Stimulated activated CD8-positive, alpha-beta memory T cell treated with anti-CD3 and anti-CD28 coated beads, Interleukin-15, amount 100 ng/mL, for 24 hours (primary cell): ENCODE measurements at places on chromosomes 16 and 17.

- no peak for DNase-seq
These were observed 253.9 kb downstream of the SEC14L1 start for GRCh38 chr17:77394540-77395295.

GRCh38 chr17:31877911-31878702 is 19.1 kb upstream of the COPRS start:
- no peak for DNase-seq

GRCh38 chr17:18997650-18998196 is 6.8 kb downstream of the FAM83G start:
- no peak for DNase-seq

GRCh38 chr16:80954985-80955384 is 51.7 kb downstream of the CMC2 start:
- DNase-seq, result no peak

- no peak for DNase-seq
These were observed 46.0 kb upstream of the ADAMTS18 start for GRCh38 chr16:77480681-77481315.

GRCh38 chr17:32852811-32853210 is 24.1 kb downstream of the MYO1D start:
- no peak for DNase-seq

DNA sequence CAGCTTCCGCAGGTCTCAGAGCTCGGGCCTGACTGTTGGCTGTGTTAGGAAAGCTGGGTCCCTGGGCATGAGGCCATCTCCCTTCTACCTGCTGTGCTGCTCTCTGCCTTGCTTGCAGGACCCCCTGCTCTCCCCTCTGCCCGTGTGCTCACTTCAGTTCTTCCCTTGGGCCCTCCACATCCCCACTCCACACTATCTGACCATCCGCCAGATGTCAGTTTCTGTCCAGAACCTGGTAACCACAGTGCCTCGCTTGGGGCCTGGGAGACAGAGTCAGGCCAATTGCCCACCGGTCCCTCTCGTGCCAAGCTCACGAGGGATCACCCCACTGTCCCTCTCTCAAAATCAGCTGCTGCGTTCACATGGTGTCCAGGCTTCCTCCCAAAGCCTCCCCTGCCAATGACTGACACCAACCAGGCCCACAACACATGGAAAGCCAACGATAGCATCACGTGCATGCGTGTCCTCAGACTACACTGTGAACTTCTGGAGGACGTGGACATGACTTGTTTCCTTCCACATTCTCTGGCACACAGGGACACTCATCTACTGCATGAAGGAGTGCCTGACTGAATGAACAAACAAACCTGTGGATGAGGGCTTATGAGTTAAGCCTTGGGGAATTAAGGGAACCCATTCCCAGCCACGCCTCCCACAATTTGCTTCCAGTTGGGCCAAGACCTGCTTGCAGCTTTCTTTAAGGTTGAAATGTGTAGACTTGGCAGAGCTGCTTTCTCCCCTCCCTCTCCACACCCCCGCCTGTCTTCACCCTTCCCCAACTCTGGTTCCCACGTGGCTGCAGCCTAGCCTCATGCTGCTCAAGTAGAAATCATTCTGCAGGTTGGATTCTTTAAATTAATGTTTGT is 72.5 kb upstream of the ZNF423 start:
- no peak for DNase-seq

DNA sequence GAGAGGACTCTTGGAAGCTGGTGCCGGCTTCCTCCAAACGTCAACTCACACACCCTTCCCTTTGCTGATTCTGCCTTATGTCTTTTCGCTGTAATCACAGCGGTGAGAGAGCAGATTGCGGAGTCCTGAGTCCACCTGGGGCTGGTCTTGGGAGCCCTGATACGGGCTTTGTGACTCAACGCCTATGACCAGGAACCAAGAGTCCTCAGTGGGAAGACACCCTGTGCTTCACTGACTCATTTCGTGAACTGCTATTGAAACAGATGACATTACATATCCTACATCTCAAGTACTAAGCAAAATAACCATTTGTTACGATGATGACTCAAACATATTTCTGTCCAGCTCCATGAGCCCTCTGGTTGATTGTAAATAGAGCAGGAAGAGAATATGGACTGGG is 90.7 kb upstream of the CREBBP start:
- DNase-seq, result no peak

DNA sequence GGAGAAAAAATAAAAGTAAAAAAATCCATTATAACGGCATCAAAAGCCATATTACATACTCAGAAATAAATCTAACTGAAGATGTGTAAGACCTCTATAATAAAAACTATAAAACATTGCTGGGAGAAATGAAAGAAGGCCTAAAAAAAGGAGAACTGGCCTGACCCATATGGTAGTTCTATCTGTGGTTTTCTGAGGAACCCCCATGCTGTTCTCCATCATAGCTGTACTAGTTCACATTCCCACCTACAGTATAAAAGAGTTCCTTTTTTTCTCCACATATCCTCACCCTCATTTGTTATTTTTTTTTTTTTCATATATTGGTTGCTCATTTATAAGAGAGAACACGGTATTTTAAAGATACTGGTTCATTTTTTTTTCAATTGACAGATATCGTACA is 191.8 kb downstream of the STX8 start:
- DNase-seq, result no peak

DNA sequence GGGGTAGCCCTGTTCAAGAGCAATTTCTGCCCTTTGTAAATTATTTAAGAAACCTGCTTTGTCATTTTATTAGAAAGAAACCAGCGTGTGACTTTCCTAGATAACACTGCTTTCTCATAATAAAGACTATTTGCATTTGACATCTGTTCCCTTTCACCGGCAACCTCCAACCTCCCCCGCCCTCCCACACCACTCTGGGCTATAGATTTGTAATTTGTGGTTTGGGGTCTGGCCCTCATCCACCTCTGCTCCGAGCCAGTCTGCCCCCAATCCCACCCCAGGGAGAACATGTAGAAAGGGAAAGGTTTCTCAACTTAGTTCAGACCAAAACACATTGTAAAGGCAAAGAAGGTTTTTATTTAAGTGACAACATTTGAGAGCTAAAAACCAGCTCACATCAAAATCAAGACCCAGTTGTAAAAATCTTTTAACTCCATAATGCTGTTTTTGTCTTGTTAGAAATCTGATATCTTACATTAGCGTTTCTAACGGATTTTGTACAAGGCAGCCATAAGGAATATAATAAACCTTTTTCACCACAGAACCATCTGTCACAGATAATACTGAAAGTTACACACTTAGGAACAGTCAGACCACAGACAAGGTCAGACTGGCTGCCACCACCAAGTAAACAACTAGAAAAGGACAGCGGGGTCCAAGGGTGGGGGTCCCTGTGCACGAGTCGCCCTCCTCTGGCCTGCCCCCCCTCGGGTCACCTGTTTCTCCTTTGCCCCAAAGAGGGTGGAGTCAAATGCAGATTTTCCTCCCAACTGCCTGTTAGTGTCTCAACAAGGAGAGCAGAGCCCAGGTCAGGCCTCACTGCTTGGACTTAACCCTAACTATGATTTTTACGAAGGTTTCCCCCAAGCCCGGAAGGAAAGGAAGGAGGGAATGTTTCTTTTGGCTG is 6.9 kb downstream of the PIMREG start:
- DNase-seq, result no peak

DNA sequence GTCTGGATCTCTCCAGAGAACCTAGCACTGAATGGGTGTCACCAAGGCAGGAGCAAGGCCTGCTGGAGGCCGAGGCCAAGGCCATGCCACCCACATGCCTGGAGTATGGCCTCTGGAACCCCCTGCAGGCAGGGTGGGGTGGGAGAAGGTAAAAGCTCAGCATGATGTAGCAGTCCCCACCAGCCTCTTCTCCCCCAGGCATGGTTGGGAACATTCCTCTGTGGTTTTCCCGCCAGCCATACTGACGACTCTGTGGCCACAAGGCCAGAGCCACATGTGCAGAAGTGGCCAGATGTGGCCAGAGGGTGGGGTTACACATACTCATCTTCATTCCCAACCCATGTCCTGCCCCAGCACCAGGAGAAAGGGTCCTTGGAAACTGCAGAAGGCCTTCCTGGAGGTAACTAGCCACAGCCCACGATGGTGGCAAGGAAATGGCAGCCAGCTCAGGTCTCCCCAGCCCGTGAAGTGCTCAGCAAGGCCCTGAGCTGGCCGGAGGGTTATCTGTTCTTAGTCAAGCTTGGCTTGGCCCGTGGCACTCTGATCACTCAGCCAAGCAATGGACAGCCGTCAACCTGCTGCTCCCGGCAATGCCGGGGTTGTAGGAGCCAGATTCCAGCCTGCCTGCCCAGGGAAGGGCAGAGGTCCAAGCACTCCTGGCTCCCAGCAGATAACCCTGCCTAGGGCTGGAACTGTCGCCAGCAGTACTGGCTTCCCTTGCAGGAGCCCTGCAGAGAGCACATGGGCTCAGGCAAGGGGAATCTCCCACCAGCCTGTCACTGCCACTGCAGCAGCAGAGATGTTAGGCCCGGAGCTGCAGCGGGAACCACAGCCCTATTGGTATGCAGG is 26.1 kb downstream of the HDAC5 start:
- DNase-seq, result no peak

GRCh38 chr17:42685831-42686230 is 3.5 kb downstream of the CNTNAP1 start:
- DNase-seq, result no peak

DNA sequence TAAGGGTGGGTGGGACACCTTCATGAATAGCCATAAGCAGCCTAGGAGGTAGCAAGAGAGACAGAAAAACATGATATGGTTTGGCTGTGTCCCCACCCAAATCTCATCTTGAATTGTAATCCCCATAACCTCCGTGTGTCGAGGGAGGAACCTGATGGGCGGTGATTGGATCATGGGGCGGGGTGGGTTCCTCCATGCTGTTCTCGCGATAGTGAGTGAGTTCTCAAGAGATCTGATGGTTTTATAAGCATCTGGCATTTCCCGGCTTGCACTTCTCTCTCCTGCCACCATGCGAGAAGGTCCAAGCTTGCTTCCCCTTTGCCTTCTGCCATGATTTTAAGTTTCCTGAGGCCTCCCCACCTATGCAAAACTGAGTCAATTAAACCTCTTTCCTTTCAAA is 259.1 kb upstream of the ERCC4 start:
- no peak for DNase-seq

DNA sequence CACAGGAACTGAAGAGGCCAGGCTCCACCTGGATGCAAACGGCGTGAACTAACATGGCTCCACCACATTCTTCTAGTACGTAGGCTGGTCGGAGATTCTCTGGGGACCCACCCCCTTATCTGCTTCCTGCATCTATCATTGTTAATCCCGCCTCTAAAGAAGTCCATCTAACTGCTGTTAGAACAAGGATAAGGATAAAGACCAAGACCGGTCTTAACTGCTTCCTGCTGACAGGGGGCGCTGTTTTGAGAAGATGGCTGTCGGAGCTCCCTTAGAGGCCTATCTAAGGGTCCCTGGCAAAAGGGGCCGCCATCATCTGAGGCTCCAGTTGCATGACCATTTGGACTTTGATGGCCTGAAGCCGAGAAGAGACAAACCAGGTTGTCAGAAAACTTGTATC is 25.8 kb upstream of the TNFSF12 start:
- DNase-seq, result no peak

DNA sequence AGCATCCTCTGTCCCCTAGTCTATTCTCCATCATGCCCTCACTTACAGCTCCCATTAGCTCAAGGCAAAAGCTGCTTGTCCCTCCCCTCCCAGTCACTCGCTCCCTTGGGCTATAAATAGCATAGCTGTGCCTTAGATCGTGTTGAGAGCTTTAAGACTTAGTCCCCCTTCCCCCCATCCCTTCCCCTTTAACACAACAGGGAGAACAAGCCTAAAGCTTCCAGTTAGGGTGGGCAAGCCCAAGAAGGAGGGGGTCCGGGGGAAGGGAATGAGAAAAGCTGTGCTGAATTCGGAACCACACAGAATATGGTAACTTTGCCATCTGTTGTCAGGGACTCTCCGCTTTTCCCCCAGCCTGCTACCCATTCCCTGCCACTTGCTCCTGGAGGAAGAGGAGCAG is 4.9 kb upstream of the HIGD1B start:
- DNase-seq, result no peak

- no peak for DNase-seq
These were observed 506 bp downstream of the ATP5MC1 start for GRCh38 chr17:48892940-48893645.

- no peak for DNase-seq
These were observed 168.1 kb upstream of the RBL2 start for GRCh38 chr16:53266156-53266555.
